Lung microvascular endothelial cell (primary cell): ENCODE measurements at places on chromosomes 3 and 15.
A peak's percentile ranks its signal among the peaks of the same experiment; 100 is the strongest.

DNA sequence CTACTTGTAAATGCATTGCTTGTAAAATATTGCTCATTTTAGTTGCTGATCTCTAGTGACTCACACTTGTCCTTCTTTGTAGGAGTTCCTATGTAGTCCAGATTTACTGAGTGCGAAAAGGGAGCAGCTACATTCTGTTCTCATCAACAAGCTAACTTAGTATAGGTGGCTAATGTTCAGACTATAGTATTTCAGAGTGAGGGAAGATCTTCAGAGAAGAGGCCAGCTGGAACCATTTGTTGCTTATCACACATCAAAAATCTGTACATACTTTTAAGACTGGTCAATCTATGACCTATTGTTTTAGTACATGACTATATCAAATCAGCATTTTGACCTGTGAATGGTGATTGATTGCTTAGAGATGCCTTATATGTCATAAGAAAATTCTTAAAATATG, 71.3 kb upstream of the THSD4 start:
- DNase-seq = no peak

DNA sequence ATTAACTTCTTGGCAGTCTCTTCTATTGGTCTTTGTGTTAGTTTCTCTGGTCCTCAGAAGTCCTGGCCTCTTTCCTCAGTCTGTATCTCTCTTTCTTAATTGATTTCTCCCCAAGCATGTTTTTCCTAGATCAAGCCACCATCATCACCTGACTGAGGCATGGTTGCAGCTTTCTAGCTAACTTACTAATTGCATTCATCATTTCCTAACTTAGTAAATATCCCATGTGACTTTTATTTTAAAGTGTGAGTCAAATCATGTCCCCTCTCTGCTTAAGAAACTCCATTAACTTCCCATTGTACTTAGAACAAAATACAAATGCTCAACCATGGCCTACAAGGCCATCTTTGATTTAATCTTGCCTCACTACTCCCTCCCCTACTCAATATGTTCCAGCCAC, 135.4 kb upstream of the FRMD4B start:
- DNase-seq = no peak

- DNase-seq = peak; percentile 49
These were observed 29.2 kb downstream of the CPN2 start for GRCh38 chr3:194321693-194322640.

DNA sequence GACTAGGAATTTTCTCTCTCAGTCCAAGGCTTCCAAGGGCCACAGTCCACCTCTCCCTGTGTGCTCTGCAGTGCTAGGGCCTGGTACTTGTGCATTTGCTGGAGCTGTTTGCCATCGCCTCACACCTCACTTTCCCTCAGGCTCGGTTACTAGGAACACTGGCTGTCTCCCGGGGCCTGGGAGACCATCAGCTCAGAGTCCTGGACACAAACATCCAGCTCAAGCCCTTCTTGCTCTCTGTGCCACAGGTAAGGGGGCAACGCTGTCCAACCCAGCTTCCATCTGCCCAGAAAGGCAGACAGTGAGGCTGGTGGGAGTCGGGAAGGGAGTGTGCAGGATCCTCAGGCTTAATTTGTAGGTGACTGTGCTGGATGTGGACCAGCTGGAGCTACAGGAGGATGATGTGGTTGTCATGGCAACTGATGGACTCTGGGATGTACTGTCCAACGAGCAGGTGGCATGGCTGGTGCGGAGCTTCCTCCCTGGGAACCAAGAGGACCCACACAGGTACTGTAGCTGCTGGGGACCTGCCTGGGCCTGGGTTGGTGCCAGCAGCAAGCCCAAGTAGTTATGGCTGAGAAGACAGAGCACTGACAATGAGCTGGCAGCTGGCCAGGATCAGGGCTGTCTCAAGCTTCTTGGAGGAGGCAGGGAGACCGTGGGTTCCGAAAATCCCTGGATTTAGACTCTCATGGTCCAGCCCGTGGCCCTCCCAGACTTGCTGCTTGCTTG, 3.4 kb downstream of the PPM1M start:
- DNase-seq = no peak

- DNase-seq = no peak
These were observed 151.4 kb downstream of the RAP2B start for GRCh38 chr3:153313302-153313965.

DNA sequence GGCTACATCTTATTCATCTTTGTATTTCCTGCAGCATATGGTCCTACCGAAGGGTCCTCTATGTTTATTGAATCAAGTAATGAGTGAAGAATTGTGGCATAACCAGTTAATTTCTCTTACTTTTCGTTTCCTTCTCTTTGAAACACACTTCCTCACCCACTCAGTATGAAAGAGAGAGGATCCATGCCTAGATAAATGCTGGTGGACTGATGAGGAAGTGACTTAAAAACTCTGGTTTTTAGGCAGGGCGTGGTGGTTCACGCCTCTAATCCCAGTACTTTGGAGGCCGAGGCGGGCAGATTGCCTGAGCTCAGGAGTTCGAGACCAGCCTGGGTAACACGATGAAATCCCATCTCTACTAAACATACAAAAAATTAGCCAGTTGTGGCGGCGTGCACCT, 2.2 kb upstream of the MB21D2 start:
- no peak for DNase-seq

- DNase-seq = no peak
These were observed 181.0 kb downstream of the SI start for GRCh38 chr3:164897342-164897741.

GRCh38 chr3:14991818-14992612, 44.6 kb downstream of the NR2C2 start:
- no peak for DNase-seq

GRCh38 chr3:32004113-32004765, 22.7 kb downstream of the ZNF860 start:
- DNase-seq = no peak

DNA sequence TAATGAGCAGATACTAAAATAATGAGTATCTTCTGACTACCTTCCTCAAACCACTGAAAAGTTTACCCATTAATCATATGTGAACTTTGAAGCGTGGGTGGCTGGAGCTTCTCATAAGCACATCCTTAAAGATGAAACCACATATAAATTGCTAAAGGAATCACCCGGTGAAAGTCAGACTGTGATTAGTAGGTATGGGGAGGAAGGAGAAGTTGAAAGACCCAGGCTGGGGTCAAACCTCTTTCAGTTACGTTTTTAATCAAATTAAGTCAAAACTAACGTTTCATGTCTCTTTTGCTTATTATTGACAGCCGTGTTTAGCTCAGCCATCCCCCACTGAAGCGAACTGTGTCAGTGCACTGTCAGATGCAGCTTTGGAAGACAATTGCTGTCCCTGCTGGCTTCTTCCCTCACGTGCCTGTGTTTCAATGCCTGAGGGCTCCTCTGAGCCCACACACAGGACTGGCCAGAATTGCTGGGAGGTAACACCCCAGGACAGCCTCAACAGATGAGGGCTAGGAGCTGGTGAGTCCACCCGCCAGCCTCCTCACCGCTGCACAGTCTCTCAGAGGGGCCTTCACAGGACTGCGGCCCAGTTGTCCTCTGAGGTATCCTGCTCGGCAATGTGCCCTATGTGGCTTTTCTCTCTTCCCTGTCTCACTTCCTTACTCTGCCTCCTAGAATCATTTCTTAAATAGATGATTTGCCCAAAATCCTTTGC, 29.3 kb upstream of the SH3BP5 start:
- DNase-seq = peak; percentile 13

DNA sequence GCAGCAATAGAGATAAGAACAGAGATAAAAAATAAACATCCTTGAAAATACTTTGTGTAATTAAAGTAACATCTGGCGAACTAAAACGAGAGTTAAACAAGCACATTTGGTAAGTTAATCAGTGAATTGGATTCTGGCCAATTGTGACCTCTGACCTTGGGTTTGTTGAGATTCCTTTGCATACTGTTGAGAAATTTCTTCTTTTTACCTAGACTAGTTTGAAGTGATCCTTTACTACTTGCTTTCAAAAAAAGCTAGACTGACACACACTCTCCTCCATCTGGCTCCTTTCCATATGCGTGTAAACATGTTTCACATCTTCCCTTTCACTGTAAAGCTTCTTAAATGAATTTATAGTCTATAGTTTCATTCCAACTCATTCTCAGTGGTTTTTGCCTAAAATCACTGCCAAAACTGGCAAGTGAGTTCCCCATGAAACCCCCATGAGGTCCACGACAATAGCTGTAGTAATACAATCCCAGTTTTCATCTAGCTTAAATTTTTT, 17.3 kb upstream of the GBE1 start:
- no peak for DNase-seq

GRCh38 chr3:104717828-104718196, 648.9 kb upstream of the ALCAM start:
- DNase-seq = no peak

DNA sequence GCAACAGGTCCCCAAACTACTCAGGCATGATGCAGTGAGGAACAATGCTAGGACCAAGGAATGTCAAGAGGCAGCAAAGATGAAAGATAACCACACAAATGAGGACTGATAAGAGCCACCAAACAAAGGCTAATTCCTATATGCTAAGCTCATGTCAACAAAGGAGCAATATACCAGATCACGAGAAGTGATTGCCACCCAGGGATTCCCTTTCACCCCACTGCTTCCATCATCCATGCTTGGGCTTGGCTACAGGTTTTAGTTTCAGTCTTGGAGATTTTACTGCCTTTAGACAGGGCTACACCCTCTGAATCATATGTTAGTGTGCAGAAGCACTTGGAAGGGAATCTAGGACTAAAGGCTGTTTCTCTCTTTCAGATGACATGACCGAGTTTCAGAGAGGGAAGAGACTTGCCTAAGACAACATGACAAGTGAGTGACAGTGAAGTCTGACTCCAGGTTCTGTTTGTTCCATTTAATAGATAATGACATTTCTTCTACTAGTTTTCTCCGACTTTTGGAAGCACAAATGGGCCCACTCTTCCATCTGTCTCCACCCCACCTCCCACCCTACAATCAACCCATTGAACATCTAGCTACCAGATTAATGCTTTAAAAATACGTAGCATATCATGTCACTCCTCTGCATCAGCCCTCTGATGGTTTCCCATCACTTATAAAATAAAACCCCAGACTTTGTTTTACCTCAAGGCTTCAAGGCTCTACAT, 173.5 kb upstream of the LRRN1 start:
- no peak for DNase-seq

GRCh38 chr3:44414517-44415090, 62.9 kb downstream of the ZNF445 start:
- no peak for DNase-seq

DNA sequence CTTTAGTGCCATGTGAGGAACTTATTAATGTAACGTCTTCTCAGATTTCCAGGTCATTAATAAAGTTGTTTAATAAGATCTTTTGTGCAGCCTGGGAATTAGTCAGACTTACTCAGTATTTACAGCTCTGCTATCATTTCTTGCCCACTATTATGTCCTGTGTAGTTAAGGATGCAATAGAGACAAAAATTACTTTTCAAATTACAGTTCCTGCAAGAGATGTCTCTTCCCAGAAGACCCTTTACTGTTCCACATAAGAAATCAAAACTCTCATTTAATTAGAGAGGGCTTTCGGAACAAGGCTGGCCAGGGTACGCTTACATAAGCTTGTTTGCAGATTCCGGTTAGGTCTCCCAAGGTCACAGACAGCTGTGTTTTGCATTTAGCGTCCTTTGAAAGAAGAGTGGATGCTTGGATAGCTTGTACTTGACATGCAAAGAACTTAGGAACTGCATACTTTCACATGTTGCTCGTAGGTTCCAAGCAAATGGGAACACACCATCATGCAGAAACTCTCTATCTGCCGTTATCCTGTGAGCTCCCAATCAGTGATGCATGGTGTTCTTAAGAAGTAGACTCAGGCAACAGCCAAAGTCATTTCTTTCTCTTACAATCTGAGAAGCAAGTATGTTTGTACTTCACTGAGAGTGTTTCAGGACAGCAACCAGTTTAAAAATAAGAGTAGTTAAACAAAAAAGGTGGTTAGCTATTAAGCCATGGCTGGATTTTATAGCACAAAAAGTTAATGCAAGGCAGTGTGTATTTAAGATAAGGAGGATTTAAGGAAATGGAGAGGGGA, 37.4 kb downstream of the FILIP1L start:
- DNase-seq = no peak

GRCh38 chr3:112734171-112734570, 93.2 kb upstream of the CCDC80 start:
- DNase-seq = no peak

DNA sequence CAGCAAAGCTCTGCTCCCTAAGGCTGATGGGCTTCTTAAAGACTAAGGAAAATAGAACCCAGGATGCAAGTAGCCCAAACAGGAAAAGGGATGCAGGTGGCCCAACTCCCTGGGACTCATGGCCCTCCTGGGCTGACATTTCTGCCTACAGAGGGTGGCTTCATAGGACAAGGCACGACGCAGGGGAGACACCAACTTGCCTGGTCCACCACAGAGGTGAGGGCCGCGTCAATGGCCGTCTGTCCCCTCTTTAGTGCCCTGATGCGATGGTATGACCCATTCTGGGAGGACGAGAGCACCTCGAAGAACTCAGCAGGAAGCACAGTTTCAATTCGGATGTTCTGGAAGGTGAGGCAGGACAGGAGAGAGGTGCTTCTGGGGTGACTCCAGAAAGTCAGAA, 44.0 kb downstream of the NUP210 start:
- no peak for DNase-seq
